NCI-H1105 treated with DMSO at 0.1 percent for 48 hours (cell line): ENCODE measurements at places on chromosomes 1 and 21.

- no peak for DNase-seq
Measured at GRCh38 chr1:240912821-240913220, 300.9 kb upstream of the GREM2 start.

DNA sequence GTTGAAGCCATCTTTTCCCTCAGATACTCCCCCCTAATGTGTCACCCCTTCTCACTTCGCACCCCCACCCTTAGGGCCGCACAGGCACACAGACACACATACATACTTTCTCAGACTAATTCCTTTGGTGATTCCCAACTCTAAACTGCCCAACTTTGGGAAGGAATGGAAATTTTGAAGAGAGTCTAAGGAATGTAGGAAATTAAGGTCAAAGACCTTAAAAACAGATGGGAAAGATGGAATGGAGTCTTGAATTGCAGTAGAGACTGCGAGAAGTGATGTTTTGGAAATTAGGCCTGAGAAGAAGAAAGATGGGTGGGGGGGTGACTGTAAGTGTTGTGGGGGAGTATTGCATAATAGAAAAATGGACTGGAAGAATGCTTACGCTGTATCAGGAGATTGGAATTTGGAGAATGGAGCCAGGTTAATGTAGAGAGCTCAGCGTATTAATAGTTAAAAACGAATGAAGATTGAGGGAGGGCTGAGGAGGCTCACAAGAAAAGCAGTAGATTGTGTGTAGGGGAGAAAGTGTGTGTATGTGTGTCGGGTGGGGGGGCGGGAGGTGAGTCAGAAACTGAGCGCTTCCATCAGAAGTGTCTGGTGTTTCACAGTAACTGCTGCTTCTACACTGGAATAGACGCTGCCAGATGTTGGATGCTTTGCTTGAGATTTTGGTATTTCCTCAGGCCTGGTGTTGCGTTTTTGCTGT, 1.7 kb downstream of the PIP5K1A start:
- DNase-seq, result no peak

GRCh38 chr1:116465845-116466685, 93.0 kb downstream of the ATP1A1 start:
- DNase-seq, result no peak

DNA sequence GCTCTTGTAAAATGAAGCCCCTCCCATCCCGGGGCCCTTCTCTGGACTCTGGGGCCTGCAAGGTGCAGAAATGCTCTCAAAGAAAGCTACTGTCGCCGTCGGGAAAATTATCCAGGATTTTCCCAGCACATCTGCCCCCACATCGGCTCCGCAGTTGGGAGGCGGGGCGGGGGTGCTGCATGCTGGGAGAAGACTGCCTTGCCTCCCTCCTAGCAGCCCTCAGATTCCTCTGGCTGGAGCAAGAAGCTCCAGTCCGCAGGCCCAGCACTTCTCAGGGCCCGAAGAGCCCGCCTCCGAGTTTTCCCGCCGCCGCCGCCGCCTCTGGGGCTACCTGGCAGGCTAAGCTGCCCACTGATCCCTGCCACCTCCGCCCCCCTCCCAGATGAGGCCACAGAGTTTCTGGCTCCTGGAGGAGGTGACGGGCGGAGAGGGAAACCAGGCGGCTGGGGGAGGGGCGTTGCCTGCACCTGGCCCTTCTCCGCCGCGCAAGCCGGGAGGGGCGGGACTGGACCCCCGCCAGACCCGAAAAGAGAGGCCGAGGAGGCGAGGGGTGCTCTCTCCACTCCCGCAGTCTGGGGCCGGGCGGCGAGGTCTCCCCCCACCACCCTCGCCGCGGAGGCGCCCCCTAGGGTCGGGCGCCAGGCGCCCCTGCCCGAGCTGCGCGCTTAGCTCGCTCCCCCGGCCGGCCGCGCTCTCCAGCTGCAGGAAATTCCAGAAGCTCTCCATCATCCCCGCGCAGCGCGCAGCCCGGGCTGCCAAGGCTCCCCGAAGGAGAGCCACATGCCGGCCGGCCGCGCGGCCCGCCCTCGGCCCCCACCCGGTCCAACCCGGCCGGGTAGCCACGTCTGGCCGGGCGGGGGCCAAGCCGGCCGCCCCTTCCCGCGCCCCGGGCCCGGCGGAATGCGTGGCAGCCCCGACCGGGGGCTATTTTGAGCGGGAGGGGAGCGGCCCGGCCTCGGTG, 28.8 kb downstream of the AHDC1 start:
- peak; percentile 89 for DNase-seq

DNA sequence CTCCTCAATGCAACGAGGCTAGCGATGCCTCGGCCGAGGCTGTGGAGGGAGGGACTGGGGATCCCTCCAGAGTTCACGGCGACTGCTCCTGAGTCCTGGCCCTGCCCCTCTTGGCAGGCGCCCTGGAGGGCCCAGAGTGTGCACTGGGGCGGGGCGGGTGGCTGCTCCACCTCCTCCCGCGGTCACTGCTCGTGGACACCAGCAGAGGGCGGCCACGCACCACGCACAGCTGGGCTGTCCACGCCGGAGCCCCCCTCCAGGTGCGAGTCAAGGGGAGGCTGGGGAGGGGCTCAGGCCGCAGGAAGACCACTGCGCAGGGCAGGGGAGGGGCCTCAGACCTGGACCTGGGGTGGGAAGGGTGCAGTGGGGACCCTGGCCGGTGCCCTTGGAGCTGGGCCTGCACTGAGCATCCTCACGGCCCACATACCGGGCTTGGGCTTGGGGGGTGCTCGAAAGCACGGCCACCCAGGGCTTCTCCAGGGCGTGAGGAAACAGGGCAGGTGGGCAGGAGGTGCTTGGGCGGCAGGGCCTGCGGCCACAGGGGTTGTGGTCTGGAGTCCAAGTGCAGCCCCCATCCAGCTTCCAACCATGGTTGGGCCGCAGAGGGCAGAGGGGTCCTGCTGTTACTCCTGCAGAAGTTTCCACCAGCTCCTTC, 20.6 kb upstream of the TTC34 start:
- peak; percentile 49 for DNase-seq

- DNase-seq, result no peak
Measured at GRCh38 chr1:11845641-11846335, 1.8 kb downstream of the NPPA start.

- no peak for DNase-seq
Measured at GRCh38 chr21:31356440-31356839, 12.4 kb upstream of the TIAM1 start.

DNA sequence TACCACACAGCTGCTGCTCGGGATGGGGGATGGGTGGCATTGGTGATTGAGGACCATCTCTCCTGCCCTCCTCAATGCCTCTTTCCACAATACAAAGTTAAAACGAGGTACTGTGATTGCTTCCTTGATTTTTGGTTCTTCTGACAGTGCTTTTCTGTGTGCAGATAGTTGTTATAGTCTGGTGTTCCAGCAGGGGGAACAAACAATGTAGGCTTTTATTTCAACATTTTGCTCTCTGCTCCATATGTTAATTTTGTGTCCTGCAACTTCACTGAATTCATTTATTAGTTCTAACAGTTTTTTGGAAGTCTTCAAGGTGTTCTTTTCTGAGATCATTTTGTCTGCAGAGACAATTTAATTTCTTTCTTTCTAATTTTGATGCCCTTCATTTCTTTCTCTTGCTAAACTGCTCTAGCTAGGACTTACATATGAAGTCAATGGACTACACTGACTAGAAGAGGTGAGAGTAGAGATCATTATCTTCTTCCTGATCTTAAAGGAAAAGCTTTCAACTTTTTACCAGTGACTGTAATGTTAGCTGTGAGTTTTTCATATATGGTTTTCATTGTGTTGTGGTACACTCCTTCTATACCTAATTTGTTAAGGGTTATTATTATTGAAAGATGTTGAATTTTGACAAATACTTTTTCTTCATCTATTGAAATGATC, 45.4 kb downstream of the TNFSF18 start:
- no peak for DNase-seq

DNA sequence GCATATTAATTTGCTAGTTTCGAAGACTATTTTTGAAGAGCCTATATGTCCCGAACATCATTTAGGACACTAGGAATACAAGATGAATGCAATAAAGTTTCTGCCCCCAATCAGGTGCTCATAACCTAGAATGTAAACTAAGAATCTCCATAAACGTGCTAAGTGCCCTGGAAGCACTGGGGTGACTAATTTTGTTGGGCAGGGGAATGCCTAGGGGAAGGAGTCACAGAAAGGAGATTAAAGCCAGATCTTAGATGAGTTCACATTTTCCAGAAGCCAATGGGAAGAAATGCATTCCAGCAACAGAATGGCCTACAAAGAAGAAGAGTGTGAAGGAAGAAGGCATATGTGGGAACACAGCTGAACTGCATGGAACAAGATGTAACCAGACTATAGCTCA, 19.5 kb downstream of the SCYL3 start:
- DNase-seq, result no peak

DNA sequence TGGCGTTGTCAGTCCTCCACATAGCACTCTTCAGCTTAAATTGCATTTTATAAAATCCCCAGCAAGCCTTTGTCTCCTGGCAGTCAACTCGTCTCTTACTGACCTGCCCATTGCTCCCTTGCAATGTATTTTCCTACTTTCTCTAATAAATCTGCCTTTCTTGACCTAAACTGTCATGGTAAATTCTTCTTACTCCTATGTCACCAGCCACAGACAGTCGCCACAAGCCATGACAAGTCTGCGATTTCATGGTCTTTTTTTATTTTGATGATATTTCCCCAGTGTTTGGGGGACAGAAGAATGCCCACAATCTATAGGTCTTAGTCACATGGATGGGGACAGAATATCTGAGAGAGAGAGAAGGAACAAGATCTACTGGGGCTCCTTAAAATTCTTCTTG, 8.4 kb downstream of the IFNAR2 start:
- no peak for DNase-seq

DNA sequence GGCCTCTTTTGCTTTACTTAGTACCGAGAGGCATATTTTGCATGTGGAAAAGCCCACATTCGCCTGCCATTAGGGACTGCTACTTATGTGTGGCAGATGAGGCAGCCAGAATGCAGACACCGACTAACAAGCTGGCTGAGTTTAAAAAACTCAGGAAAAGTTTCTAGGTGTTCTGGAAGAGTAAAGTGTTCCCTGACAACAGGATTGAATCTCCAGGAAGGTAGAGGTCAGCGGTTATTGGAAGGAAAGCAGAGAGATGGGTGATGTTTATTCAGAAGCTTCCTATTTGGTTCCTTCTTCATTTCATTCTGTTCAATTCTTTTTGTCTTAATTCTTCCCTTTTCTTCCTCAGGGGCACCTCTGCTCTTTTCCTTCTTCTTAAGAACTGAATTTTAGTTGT, 206.9 kb upstream of the SNX7 start:
- no peak for DNase-seq

GRCh38 chr1:3772027-3772714, 378 bp upstream of the SMIM1 start:
- peak; percentile 70 for DNase-seq

GRCh38 chr1:84619383-84620102, 45.3 kb upstream of the CTBS start:
- DNase-seq, result peak; percentile 6

DNA sequence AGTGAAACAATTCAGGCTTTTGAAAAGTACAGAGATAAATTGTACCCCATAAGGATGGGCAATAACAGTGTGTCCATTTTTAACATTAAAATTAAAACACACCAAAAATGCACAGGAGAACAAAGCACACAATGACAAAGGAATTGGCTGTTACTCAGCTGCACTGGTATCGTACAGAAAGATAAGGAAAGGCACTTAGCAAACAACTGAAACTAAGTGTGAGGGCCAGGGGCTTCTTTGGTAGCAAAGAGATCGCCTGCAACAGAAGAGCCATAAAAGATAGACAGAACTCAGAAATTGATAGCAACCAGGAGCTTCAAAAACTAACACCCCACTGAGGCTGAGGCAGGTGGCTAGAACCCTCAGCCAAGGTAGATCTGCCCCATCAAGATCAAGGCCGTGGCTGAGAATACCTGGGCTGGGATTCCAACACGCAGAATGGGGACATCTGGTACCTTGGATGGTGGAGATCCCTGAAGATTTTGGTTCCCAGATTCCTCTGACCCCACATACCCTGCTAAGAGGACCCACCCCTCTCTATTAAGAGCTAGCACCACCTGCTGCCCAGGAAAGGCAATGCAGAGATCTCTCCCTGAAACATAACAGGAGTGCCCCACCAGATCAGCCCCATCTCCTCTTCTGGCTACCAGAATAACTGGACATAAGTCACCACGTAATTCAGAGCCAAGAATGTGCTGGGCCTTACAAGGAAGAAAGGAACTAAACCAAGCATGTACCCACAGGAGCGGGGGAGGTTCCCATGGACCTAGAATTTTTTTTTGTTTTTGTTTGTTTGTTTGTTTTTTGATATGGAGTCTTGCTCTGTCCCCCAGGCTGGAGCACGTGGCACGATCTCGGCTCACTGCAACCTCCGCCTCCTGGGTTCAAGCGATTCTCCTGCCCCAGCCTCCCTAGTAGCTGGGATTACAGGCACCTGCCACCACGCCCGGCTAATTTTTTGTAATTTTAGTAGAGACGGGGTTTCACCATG, 16.2 kb downstream of the PLEKHO1 start:
- DNase-seq, result peak; percentile 49

DNA sequence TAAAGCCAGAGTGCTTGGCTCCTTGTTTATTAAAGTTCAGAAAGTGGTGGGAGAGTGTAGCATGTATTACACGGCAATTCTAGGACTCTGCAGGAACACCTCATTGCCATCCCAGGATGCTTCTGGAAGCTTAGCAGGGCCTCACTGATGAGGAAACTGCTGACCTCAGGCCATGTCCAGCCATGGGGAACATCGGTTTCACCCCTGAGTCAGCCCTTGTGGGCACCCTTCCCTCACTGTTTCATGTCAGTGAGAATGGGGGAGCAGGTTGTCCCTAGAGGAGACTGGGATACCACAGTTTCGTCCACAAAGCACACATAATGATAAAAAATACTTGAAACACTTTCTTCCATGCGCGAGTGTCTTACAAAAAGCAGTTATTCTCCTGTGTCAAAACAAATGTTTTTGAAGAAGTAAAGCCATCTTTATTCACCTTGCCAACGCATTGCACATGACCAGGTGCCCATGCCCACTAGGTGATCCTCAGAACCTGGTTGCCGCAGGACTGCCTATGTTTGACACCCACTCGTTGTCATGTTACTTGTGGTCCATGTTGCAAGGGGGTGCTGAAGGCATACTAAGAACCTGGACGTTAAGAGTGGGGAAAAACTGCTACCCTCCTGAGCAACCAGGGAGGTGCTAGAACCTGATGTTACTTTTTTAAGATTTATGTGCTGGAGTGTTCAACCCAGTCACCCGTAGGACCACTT, 41.2 kb upstream of the TTC22 start:
- no peak for DNase-seq

- no peak for DNase-seq
Measured at GRCh38 chr1:203586496-203587081, 40.0 kb upstream of the ATP2B4 start.

- DNase-seq, result no peak
Measured at GRCh38 chr1:59020151-59020997, 236.5 kb upstream of the JUN start.

GRCh38 chr21:38267991-38268863, 11.4 kb downstream of the KCNJ15 start:
- DNase-seq, result no peak

GRCh38 chr1:204746838-204747442, 61.4 kb upstream of the LRRN2 start:
- DNase-seq, result peak; percentile 54

DNA sequence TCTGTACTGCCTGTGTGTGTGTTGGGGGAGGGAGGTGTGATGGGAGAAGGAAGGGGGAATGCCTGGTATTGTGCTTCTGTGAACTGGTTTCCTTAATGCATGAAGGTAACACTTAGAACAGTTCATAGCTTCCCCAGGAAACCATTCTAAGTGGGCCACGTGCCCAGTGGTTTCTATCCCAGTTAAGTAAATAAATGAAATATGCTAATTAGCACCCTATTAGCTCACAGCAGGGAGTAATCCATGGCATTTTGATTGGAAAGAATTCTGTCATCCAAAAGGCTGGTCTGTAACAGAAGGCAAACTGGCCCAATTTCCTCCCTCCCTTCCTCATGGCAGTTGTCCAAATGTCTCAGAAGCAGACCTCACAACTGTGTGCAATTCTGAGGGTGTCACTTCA, 199.3 kb downstream of the TTLL7 start:
- peak; percentile 47 for DNase-seq
